ENCODE measurements at places on chromosomes 5 and 9.

- no peak for DNase-seq
Measured at GRCh38 chr5:147805030-147805454, 22.5 kb upstream of the JAKMIP2 start.

DNA sequence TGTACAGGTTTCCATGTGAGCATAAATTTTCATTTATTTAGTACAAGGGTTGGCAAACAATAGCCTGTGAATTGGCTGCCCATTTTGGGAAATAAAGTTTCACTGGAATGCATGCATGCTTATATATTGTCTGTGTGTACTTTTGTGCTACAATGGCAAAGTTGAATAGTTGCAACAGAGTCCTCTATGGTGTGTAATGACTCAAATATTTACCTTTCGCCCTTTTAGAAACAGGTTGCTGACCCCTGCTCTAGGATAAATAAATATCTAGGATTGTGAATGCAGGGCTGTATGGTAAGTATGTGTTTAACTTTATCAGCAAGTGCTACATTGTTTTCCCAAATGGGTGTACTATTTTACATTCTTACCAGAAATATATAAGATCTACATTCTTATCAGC lies 47.2 kb downstream of the XRCC4 start:
- no peak for DNase-seq

DNA sequence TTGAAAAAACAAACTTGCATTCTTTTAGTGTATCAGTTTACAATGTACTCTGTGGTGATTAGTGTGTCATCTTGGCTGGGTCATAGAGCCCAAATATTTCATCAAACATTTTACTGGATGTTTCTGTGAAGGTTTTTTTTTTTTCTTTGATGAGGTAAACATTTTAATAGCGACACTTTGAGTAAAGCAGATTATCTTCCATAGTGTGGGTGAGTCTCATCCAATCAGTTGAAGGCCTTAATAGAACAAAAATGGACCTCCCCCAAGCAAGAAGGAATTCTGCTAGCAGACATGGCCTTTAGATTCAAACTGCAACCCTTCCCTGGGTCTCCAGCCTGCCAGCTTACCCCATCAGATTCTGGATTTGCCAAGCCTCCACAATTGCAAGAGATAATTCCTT lies 72.5 kb downstream of the FSTL4 start:
- DNase-seq: no peak

DNA sequence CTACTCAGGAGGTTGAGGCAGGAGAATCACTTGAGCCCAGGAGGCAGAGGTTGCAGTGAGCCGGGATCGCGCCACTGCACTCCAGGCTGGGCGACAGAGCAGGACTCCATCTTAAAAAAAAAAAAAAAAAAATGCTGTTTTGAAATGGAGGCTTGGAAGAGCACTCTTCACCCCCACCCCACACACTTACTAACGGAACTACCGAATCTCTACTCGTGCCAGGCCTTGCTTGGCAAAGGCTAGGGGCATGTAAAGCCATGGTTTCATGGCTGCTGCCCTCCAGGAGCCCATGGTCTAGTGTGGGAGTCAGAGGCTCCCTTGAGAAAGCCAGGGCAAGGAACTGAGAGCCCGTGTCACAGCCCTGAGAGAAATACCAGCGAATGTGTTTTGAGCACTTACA lies 21.3 kb downstream of the PCDHGC5 start:
- no peak for DNase-seq

GRCh38 chr9:90724880-90725279 lies 76.7 kb upstream of the SYK start:
- DNase-seq: no peak

GRCh38 chr5:95347506-95348120 lies 43.6 kb upstream of the FAM81B start:
- DNase-seq: no peak

DNA sequence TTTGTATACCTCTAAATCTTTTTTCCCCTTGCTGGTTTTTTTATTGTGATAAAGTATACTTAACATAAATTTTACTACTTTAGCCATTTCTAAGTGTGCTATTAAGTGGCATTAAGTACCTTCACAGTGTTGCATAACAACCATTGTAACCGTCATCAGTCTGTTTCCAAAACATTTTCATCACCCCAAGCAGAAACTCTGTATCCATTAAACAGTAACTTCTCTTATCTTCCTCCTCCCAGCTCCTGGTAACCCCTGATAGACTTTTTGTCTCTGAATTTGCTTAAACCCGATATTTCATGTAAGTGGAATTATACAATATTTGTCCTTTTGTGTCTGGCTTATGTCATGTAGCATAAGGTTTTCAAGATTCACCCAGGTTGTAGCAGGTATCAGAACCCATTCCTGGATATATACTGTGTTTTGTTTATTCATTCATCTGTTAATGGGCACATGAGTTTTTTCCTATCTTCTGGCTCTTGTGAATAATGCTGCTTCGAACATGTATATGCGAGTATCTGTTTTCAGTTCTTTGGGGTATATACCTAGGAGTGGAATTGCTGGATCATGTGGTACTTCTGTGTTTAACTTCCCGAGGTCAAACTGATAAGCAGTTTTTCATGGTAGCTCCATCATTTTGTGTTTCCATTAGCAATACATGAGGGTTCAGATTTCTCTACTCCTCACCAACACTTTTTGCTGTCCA lies 66.4 kb downstream of the EHMT1 start:
- no peak for DNase-seq

Data from omental fat pad (tissue), 4 donors.